ENCODE measurements at places on chromosomes 3 and 15. TPM values are rescaled to one million over a fixed set of nuclear protein-coding genes. Genes with fewer than 3 reads are reported as not detected.

DNA sequence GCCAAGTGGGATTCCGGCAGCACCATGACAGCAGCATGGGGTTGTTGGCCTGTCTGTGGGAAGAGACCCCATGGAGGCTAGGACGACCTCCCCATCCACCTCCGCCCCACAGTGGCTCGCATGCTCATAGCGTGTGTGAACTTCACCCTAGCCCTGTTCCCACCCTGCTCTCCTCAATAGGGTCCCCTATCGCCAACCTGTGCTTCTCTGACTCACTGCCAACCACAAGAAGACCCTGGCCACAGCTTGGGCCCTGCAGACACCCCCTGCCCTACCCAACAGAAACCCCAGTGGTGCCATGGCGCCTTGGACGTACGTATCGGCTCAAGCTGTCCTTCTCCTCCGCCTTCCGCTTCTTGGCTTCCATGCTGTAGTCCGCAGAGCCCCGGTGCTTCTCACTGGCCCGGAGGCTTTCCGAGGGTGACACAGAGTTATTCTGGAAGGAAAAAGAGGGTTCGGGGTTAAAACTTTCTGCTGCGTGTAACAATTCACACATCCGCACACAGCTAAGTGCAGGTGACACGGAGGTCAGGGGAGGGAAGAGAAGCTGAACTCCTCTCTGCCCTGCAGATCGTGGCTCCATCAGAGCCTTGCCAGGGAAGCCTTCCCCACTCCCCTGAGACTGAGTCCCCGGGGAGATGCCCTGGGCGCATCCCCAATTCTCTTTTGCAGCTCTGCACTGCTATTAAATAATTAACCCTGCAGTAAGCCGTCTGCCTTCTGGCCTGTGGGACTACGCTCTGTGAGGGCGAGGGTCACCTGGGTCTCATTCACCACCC, 37.3 kb downstream of the TLE3 start:
- H3K27ac ChIP-seq, result no peak overlapping the region
- no peak overlapping the region for H3K4me3 ChIP-seq
- no peaks in the 10 kb centered on the region for H3K27me3 ChIP-seq

- no peak overlapping the region for H3K27ac ChIP-seq
- H3K4me1 ChIP-seq, result no peaks in the 10 kb centered on the region
Measured at GRCh38 chr3:37210230-37210629, 35.8 kb upstream of the LRRFIP2 start.

GRCh38 chr15:65783872-65784271, 8.2 kb downstream of the DENND4A start:
- H3K4me1 ChIP-seq, result peaks cover 25% of the 10 kb centered on the region
- no peaks in the 10 kb centered on the region for H3K36me3 ChIP-seq
- no peak for DNase-seq
- H3K4me3 ChIP-seq, result no peak overlapping the region
- H3K27me3 ChIP-seq, result no peaks in the 10 kb centered on the region

DNA sequence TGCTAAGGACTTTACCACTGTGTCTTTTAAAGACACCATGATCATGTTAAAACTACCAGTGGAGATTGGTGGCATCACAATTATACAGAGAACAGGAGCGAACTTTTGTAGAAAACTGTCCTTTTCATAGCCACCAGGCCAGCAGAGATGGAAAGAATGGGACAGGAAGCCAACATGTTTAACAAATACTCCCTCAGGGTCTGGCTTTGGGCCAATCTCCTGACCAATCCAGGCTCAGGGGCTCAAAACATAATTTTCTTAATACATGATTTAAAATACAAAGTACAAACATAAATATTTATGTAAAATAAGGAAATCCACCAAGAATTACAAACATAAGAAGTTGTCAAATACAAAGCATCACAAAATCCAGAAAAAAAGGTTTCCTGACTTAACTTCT, 266.0 kb downstream of the VPS13C start:
- no peaks in the 10 kb centered on the region for H3K36me3 ChIP-seq
- no peaks in the 10 kb centered on the region for H3K27me3 ChIP-seq
- DNase-seq, result no peak
- no peaks in the 10 kb centered on the region for H3K4me1 ChIP-seq

DNA sequence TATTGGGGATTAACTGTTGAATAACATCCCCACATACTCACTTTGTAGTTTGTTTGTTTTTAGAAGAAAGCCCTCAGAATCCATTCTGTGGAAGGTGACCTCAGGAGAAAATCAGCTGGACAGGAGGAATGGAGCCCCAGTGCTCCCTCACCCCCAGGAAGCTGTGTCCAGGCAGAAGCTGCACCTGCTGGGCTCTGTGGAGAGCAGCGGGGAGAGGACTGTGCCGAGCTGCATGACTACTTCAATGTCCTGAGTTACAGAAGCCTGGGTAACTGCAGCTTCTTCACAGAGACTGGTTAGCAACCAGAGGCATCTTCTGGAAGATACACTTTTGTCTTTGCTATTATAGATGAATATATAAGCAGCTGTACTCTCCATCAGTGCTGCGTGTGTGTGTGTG, 14.0 kb downstream of the TIGIT start:
- H3K36me3 ChIP-seq, result no peaks in the 10 kb centered on the region
- H3K4me3 ChIP-seq, result no peak overlapping the region
- no peak for DNase-seq
- H3K27me3 ChIP-seq, result no peaks in the 10 kb centered on the region

GPR160 gene
- 1.8 TPM for total RNA-seq

HDGFL3 gene
- 1.7 TPM for total RNA-seq

RTP3 gene
- total RNA-seq, result 29.0 TPM

GOLGA8T gene
- not detected for total RNA-seq

ANXA2 gene
- 62.2 TPM for total RNA-seq

Measured in right lobe of liver (tissue), 6 donors.